Thoracic aorta endothelial cell (primary cell): ENCODE measurements at places on chromosomes 3 and 15. TPM values are rescaled to one million over a fixed set of nuclear protein-coding genes. Genes with fewer than 3 reads are reported as not detected.

The CORO2B gene
- 3.7 and 8.0 TPM in 2 replicates for total RNA-seq

The CDC25A gene
- 25.3 and 27.0 TPM in 2 replicates for total RNA-seq

The PP2D1 gene
- total RNA-seq, result not detected in 2 replicates

The KLHL18 gene
- total RNA-seq, result 33.9 and 40.6 TPM in 2 replicates

The BTLA gene
- total RNA-seq, result not detected in 2 replicates

The CLSTN2 gene
- under 0.01 and 0.07 TPM in 2 replicates for total RNA-seq

The GPR176 gene
- total RNA-seq, result 46.4 and 71.3 TPM in 2 replicates

The ARHGEF26 gene
- 0.36 and 0.80 TPM in 2 replicates for total RNA-seq

The GASK1A gene
- not detected in 2 replicates for total RNA-seq

The RASL12 gene
- total RNA-seq, result not detected in 2 replicates

The SLC12A8 gene
- 0.29 and 0.80 TPM in 2 replicates for total RNA-seq

The GOLGA8J gene
- not detected in 2 replicates for total RNA-seq

The UBE2Q2 gene
- total RNA-seq, result 56.3 and 65.0 TPM in 2 replicates

The SNX22 gene
- 0.65 and 1.5 TPM in 2 replicates for total RNA-seq

The ETV5 gene
- 46.9 and 63.2 TPM in 2 replicates for total RNA-seq

The TTLL13 gene
- not detected in 2 replicates for total RNA-seq

The CASR gene
- not detected in 2 replicates for total RNA-seq

The ADIPOQ gene
- total RNA-seq, result not detected in 2 replicates

The LDHAL6B gene
- total RNA-seq, result not detected in 2 replicates

The CD80 gene
- not detected in 2 replicates for total RNA-seq

The PLA2G4D gene
- not detected in 2 replicates for total RNA-seq

The IQCF5 gene
- not detected in 2 replicates for total RNA-seq

The CLCN2 gene
- total RNA-seq, result 3.3 and 3.9 TPM in 2 replicates
